Stimulated activated memory B cell treated with anti-CD40 and anti-IgM and Interleukin-4, amounts not matched to agents 10 μg/mL and 1 μg/mL and 100 μg/mL, for 72 hours (primary cell): ENCODE measurements at places on chromosomes 13 and 19.

- ATAC-seq = no peak
Measured at GRCh38 chr13:102214956-102215355, 186.9 kb downstream of the FGF14 start.

DNA sequence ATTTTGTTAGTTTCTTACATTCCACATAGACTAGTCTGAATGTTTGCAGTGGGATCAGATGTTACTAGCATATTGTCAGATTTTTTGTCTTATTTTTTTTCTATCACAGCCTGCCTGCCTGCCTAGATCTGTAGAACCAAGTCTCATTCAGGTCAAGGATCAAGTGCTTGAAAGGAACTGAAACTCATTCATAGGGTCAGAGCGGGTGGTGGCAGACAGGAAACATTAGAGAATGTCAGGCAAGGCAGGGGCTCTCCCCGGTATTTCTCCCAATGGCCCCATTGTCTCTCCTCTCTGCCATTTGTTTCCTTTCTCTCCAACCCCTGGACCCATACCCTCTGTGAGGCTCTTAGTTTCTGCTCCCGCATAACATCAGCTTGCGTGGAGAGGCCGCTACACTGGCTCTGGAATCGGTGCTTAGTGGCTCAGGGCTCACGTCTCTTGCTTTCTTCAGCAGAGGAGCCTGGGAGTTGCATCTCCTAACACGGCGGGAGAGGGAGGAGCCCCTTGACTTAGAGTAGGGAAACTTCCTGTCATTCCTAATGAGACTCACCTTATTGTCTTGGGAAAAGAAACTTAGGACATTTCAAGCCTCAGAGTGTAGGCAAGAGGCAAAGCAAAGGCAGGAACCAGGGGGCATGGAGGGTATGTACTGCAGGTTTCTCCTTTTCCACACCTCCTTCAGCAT lies 35.6 kb upstream of the SPATA13 start:
- peak; percentile 92 for ATAC-seq

- ATAC-seq = no peak
Measured at GRCh38 chr19:21323000-21323399, 6.2 kb downstream of the ZNF708 start.

DNA sequence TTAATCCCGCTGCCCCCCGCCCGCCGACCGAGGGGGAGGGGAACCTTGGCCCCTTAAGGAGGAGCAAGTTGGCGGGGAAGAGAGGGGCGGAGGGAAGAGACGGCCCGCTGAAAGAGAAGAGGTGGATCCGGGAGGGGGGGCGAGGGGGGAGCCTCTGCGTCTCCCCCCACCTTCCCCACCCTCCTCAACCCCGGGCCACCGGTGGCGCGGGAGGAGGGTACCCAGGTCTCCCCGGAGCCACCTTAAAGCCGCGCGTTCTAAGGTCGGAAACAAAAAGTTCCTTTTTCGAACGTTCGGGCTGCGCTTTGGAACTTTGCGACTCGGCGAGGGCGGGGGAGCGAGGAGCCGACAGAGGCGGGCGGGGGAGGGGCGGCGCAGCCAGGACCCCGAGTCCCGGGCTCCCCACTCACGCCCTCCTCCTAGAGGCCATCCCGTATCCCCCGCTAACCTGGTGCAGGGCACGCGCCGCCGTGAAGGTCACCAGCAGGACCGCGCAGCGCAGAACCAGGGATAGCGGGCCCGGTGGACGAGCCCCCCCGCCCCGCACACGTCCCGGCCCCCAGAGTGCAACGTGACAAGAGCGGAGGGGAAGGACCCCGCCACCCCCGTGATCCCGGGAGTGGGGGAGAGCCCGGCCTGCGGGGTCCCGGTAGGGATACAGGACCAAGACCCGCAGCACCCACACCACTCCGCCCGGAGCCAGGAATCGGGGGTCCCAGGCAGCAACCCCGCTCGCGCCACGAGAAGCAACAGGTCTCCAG lies 659 bp downstream of the ERF start:
- peak; percentile 60 for ATAC-seq

- no peak for ATAC-seq
Measured at GRCh38 chr13:21688056-21688455, 17.2 kb downstream of the FGF9 start.

DNA sequence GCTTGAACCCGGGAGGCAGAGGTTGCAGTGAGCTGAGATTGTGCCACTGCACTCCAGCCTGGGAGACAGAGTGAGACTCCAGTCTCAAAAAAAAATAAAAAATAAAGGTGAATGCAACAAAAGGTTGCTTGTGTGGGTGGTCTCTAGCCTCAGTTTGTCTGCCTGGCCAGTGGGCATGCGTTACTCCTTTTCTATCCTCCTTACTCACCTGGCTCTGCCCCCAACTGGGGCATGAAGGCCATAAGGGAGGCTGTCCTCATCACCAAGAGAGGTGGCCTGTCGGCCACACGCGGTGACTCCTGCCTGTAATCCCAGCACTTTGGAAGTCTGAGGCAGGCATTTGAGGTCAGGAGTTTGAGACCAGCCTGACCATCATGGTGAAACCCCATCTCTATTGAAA lies 1.9 kb upstream of the JUND start:
- no peak for ATAC-seq

DNA sequence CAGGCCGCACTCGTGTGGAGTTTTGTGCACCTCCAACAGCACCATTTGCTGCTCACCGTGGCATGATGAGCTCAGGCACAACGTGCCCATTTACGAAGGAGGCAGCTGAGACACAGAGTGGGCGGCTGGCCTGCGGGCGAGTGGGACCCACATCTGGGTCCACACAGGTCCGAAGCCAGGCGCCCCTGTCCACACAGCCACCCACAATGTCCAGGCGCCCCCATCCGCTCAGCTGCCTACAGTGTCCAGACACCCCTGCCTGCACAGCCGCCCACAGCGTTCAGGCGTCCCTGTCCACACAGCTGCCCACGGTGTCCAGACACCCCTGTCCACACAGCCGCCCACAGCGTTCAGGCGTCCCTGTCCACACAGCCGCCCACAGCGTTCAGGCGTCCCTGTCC lies 42.5 kb upstream of the F7 start:
- no peak for ATAC-seq
